D721Med (cell line): ENCODE measurements at places on chromosomes 12 and 14.

DNA sequence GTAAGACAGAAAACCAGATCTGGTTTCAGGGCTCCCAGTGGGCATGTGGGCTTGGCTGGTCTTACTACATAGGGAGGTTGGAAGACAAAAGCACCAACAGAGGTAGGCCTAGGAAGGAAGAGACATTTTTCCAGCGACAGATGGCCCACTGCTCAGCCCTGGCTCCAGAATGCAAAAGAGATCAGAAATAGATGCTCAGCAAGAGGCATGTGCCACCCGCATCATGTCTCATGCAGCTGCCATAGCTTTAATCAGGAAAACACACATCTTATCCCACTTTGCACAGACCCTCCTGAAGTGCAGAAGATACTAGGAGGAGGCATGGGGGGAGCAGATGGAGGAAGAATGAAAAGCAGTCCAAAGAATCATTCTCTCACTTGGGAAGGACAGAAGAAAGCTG lies 25.3 kb downstream of the VASH1 start:
- DNase-seq = no peak

GRCh38 chr12:42608196-42608825 lies 18.8 kb upstream of the PRICKLE1 start:
- DNase-seq = no peak

DNA sequence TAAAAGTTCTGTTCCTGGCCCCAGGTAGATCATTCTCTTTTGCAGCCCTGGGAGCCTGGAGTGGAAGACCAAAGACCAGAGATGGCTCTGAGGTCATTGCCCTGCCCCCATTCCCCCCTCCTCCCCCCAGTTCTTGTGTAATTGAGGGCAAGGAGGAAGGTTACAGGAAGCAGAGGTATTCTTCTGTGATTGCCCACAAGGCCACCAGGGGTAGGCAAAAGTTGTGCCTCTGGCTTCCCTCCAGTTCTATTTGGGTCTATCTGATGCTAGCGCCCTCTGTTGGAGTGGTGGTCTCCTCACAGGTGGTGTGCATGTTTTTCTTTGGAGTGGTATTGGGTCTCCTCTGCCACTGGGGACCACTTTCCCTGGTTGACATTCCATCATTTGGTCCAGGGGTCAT lies 41.2 kb upstream of the CRY1 start:
- no peak for DNase-seq

- DNase-seq = no peak
Observed at GRCh38 chr12:67504026-67504425, 144.5 kb upstream of the DYRK2 start.

DNA sequence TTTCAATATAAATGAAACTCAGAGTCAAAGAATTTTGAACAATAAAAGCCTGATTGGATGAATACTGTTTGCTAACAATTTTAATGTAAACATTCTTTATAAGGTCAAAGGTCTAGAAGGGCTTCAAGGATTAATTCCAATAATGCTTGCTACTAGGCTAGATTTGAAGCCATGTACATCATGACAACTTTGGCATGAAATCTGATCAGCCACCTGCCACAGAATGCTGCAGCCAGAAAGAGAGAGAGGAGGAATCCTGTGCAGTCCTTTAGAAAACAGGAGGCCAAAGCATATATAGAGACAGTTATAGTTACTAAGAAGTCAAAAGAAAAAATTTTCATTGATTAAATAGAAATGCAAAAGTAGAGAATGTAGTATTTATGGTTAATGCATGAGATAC lies 47.1 kb downstream of the ABCD2 start:
- DNase-seq = no peak

DNA sequence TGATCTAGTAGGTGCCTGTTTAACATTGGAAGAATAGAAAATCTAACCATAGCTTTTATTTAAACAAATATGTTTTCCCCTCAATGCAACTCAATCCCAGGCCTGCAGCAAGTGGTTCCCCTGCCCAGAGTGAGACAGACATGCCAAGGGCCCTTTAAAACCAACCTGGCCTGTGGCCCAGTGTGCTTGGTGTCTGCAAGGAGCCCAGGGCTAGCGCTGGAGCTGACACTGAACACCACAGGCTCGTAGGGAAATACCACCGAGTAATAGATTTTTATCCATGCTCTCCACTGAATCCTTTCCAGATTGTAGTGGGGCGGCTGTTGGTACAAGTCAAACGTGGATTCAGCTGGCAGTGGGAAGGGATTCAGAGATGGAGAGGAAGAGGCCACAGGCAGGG lies 95.6 kb upstream of the NRXN3 start:
- no peak for DNase-seq

GRCh38 chr14:89386212-89386886 lies 30.7 kb downstream of the FOXN3 start:
- DNase-seq = no peak

DNA sequence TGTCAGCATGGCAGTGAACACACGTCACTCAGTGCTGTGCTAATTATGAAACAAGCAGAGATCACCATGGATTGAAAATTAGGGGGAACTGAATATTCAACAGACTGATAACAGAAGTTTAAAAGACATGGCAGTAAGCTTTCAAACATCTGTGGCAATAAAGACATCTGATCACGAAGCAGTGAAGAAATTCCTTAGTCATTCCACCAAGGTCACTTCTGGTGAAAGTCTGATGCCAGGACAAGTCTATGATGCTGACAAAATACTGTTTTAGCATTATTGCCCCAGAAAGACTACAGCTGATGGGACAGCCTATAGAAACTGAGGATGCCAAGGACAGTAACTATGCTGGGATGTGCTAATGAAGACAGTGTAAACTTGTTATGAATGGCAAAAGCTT lies 126.9 kb upstream of the RBM19 start:
- DNase-seq = no peak

- no peak for DNase-seq
Observed at GRCh38 chr12:3273409-3273853, 196.3 kb downstream of the TSPAN9 start.

- no peak for DNase-seq
Observed at GRCh38 chr14:96194657-96195431, 9.8 kb upstream of the BDKRB2 start.

- no peak for DNase-seq
Observed at GRCh38 chr14:90375934-90376333, 20.9 kb upstream of the CALM1 start.

GRCh38 chr12:106941481-106942156 lies 14.1 kb upstream of the TMEM263 start:
- no peak for DNase-seq

DNA sequence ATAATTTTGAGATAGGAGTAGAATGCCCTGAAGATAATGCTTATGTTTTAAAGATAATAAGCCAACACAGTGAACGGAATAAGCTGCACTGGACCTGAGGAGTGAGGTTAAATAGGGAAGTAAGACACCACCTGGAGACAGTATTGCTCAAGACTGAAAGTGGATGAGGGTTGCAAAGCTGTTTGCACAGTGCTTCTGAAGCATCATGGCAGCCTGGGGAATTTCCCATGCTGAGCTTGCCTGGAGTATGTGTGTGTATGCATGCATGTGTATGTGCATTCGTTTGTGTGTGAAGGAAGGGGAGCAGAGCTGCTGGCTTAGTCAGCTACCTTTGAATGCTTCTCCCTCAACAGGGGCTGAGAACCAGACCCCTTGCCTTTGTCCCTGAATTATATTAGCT lies 35.8 kb downstream of the BHLHE41 start:
- no peak for DNase-seq

DNA sequence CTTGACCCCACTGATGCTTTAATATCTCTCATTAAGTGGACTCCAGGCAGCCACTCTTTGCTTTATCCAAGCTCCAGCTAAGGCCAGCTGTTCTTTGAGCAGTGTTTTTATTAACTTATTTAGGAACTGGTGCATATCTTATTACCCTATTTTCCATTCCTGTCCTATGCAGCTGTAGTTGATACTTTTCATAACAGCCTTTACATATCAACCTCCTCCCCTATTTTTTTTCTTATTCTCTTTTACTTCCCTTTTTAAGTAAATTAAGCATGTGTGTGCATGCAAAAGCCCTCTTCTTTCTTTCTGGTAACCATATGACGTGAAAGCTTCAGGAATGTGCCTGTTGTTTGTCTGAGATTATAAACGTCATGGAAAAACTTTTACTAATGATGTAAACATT lies 121.2 kb downstream of the PTPRQ start:
- DNase-seq = no peak

DNA sequence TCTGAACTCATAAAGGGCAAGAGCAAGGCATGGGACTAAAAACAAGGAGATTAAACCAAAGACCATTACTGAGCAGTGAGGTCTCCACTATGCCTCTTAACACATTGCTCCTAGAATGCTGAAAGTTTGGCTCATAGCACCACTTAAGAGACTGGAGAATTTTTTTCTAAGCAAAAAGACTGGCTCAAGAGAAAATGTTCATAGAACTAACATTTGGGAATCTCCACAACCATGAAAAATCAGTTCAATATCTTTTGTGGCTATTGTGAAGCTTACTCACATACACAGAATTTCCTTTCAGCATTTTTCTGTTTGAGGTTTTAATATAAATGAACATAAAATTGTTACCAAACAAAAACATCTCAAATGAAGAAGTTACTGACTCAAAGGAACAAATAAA lies 255.8 kb downstream of the CCDC91 start:
- DNase-seq = no peak

DNA sequence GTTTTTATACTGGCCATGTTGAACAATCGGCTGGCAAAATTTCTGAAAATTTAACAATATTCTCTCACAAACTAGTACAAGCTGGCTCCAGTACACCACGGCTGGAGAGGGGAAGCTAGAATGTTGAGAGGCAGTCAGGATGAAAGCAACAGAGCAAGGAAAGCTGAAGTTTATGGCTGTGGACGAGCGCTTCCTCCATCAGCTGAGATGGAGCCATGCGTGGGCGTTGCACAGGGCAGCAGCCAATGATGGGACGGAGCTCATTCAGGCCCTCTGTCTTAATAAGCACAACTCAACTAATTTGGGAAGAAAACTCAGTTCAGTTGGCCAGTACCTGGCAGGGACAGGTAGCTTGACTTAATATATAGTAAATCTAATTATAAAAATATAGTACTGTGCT lies 14.1 kb upstream of the DCP1B start:
- no peak for DNase-seq

DNA sequence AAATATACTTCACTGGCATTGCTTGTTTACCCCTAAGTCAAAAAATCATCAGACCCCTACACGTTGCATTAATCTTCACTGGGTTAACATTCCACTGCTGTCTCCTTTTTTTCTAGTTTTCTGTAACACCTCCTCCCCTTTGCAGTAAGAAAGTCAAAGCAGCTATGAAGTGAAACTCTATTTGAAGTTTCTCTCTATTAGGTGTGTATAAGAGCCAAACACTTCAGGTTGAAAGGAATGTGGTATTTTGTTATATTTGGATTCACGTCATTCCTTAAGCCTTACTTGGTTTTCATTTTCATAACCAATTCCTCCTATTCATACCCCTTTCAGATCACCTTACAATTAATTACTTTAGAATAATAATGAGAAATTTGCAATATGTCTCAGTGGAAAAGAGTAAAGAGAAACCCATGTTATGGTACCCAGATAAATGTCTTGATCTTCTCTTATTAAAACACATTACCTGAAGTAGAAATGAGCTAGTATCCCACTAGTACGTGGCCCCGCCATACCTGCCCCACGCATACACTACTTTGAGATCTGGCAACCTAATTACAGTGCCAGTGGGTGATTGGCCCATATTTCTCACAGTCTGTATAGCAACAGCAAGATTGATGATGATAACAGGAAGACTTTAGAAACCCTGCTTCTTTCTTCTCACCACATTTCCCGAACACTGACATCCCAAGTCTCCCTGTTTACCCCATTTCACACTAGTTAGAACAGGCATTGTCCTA lies 236.4 kb upstream of the RGS6 start:
- no peak for DNase-seq

DNA sequence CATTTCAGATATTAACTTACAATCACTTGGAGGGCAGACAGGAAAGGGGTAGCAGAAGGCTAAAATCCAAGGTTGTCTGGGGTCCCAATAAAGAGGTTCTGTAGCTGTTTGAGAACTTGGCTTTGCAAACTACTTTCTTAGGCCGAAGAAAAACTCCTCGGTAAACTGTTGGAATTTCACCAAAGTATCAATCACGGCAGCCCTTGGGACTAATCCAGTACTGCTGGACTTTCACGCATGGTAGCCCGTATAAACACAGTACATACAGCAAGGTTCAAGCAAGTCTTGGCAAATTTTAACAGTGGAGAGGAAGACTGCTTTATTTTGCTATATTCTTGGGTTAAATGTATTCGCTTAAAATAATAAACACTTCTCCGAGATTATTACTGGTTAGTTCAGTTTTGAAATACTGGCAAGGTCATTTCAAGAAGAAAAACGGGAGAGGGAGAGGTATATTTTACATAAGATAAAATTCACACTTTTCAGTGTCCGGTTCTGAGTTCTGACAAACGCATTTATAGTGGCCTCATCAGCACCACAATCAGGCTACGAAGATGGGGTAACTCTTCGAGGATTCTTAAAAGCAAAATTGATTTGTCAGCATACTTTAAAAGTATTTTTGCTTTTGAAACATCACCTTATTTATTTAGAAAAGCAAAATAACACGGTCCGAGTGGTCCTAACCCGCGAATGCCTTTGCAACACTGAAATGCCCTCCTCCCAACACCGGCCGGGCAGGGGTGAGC lies 1.3 kb downstream of the SETD3 start:
- DNase-seq = no peak

GRCh38 chr12:101297661-101298060 lies 17.8 kb downstream of the UTP20 start:
- DNase-seq = no peak

DNA sequence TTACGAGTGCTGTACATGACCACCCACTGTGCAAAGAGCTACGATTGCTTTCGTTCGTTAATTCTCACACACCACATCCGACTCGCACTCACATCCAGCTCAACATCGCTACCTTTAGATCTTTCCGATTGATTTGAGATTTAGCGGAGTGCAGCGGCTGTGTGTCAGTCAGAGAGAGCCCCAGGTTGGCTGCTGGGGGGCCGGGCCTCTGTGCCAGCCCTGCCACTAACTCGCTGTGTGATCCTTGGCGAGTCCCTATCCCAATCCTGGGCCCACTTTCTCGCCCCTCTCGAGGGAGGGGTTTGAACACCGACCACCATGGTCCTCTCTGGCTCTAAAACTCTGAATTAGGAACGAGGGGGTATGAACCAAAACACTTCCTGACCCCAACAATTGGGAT lies 8.6 kb downstream of the DLK1 start:
- peak; percentile 8 for DNase-seq

DNA sequence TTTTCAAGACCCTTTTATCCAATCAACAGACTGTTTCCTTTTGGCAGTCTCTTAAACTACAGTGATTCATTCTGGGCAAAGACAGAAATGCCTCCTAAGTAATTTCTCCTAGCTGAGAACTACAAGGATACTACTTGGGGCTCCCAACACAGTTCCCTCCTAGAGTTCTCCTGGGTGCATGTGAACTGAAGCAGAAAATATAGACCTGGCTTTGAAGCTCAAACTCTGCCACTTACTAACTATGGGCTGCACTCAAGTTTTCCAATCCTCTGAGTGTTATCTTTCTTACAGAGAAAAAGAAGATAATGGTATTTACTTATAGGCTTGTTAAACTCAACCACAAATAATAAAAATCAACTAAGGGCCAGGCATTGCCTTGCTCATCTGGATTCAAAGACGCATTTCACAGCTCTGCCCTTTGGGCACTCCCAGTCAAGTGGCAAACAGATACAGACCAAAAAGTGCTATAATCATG lies 97.6 kb downstream of the EFCAB11 start:
- no peak for DNase-seq
